Naive thymus-derived CD8-positive, alpha-beta T cell (primary cell): ENCODE measurements at places on chromosomes 11 and 22. TPM values are rescaled to one million over a fixed set of nuclear protein-coding genes. Genes with fewer than 3 reads are reported as not detected.

DNA sequence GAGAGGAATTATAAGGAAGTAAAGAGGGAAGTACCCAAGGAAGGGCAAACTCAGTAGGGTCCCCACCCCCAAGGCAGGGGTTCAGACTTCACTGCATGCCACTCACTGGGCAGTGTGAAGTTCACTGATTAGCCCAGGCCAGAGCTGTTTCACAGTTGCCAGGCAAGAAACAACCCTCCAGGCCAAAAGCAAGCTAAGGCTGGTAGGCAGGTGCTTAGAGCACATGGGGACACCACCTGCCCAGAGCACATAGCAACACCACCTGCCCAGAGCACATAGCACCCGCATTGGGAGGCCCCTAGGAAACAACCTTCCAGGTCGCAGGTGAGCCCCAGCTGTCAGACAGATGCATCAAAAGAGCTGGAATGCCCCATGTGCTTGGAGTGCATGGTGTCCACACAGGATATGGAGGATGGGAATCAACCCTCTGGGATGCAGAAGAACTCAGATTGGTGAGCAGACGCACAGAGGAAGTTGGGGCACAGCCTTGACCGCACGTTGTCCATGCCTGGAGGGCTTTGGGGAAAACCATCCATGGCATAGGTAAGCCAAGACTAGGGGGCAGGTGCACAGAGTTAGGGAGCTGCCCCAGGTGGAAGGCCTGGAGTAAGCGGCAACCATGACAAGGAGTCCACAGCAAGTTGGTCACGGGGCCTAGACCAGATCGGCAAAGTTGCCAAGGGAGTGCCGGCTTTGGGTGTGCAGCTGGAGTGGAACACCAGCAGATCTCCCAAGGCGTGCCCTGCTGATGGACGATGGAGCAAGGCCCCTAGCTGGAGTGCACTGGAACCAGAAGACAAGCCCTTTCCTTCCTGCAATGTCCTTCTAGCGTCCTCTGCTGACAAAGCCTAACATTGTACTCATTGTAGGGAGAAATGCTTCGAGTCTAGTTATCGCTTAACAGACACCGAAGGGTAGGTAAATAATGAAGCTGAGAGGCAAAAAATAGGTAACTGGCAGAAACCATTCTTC, 7.8 kb upstream of the TMEM216 start:
- no peak for DNase-seq

DNA sequence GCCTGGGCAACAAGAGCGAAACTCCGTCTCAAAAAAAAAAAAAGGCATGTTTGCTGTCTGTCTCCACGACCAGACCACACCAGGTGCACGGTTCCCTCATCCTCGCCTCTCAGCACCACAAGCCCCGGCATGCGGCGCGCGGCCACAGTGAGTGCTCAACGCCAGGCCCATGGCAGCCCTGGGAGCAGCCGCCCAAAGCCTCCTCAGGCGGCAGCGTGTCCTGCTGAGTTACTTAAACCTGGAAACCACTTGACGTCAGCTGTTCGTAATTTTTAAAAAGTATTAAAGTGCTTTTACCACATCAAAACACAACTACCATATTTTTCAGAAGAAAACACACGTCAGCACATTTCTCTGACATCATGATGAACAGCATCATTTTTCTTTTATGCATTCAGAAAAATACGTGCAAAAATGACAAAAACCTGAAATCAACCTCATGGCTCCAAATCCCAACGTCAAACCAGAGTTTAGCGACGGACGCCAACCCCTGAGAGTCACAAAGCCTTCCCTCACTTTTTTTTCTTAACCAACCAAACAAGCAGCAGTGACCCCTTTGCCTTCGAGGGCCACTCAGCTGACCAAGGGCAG, 2.1 kb downstream of the DEAF1 start:
- peak; percentile 89 for DNase-seq

DNA sequence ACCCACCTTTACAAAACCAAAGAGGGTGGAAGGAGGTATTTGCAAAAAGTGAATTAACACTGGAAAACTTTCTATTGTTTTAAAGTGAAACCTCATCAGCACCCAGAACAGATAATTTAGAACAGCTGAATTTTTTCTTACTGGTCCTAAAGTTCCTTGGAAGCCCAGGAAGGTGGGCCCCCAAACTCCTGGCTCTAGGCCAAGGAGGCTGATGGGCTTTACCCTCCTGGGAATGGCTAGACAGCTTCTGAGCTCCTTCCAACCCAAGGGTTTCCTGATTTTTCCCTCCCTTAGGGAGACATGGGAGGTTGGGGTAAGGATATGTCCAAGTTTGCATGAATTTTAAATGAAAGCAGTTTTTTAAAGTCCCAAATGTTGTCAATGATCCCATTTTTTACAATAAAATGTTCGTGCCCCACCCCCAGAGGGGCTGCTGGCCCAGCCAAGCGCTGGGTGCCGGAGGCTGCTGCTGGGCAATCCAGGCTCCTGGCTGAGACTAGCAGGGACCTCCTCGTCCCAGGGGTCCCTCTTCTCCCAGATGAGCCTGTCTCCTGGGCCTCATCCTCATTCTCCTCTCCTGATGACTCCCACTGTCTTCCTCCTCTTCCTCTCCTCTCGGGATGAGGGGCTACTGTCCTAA, 28.4 kb downstream of the RELT start:
- DNase-seq = no peak

- no peak for DNase-seq
These were observed 189.4 kb upstream of the NCAM1 start for GRCh38 chr11:112771851-112772250.

DNA sequence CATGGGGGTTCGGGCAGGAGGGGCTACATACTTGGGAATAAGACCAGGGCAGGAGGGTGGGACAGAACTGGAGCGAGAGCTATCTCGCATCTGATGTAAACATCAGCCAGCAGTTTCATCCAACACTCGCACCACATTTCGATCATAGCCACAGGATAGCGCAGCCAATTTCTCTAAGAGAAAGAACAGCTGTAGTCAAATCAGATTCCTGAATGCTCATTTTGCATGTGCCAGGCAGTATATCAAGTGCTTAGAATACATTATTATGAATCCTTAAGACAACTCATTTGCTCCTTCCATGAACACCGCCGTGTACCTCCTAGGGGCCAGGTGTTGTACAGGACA, 14.5 kb downstream of the DGCR2 start:
- DNase-seq = no peak

- DNase-seq = no peak
These were observed 25.8 kb downstream of the LARGE1 start for GRCh38 chr22:33894515-33894914.

GRCh38 chr11:34866375-34866774, 49.8 kb downstream of the APIP start:
- DNase-seq = no peak

DNA sequence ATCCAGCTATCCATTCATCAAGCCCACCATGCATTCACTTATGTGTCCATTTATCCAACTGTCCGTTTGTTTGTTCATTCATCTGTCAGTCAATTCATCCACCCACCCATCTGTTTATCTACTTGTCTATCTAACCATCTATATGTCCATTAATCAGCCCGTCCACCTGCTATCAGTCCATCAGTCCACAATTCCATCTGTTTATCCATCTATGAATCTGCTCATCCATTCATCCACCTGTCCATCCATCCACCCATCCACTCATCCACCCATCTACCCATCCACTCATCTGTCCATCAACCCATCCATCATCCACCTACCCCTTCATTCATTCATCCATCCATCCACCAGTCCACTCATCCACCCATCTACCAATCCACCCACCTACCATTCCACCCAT, 970 bp upstream of the SPI1 start:
- no peak for DNase-seq

DNA sequence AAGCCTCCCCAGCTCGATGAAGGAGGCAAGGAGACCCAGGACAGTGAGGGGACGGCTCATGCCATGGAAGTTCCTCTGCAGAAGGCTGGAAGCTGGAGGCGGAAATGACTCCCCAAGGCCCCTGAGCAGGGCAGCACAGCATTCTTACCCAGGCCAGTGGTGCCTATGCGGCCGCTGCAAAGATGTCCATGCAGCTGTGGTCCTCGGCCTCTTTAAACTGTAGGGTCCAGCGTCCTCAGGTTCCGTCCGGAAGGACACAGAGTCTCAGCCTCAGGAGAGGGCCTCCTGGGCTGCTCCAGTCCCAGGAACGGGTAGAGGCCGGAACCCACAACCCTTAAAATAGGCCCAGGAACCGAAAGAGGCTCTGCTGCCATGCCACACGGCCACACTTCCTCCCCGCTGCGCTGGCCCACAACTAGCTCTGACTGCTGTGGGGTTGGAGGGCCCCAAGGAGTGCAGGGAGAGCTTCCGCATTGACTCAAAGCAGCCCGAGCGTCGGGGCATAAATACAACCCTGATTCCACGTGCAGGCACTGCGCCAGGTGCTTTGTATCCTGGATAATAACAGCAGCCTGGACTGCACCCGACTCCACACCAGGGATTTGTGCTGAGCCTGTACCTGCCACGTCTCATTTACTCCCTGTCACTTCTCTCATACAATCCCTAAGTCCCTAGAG, 5.5 kb downstream of the KIAA0930 start:
- DNase-seq = no peak

DNA sequence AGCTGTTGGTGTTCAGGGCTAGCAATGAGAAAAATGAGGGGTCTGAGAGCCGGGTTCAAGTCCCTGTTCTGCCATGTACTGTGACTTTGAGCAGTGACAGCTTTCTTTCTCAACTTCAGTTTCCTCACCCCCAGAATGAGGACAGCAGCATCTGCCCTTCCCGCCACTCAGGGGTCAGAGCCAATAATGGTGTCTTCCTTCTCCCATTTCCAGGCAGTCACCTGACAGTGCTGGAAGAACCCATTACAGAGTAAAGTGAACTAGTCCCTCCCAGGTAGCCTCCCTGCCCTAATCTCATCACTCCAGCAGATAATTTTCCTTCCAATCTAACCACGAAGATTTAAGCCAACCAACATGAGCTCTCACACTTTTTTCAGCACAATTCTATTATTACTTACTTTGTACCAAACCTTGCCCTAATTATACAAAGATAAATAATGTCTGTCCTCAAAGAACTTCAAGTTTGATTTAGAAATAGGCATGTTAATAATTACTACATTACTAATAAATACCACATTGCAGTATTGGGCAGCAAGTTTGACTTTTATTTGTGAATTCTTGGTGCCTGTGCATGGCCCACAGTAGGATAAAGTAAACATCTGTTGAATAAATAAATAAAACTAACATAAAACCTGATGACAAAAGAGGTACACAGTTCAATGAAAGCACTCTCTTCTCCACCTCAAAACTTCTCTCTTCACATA, 61.0 kb downstream of the SERGEF start:
- no peak for DNase-seq

DNA sequence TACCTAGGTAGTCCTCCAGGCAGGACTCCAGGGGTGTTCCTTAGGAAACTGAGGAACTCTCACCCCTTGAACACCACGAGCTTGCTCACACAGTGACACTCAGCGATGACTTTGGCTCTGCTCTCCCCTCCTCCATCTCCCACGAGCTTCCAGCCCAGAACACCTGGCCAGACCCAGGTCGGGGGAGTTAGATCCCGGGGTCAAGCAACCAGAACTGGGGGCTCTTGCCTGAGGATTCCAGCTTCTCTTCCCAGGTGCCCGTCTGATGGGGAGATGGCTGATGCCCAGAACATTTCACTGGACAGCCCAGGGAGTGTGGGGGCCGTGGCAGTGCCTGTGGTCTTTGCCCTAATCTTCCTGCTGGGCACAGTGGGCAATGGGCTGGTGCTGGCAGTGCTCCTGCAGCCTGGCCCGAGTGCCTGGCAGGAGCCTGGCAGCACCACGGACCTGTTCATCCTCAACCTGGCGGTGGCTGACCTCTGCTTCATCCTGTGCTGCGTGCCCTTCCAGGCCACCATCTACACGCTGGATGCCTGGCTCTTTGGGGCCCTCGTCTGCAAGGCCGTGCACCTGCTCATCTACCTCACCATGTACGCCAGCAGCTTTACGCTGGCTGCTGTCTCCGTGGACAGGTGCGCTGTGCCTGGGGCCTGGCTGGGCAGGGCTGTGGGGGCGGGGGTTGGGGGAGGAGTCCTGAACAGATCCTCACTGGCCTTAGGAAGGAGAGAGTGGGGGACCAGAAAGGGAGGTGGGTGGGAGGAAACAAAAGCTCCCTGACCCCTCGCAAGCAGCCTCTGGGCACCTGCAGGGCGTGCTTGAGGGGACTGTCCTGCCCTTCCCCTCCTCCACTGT, at the start of gene GALR3:
Gene GALR3 (plus strand): TSS at position 249 of the 852 bp plus-strand sequence. CDS start 25 bp downstream, at position 274.
- DNase-seq = no peak

GRCh38 chr22:49705972-49706352, 121.7 kb downstream of the BRD1 start:
- no peak for DNase-seq

- DNase-seq = peak; percentile 76
These were observed 52.5 kb downstream of the TPCN2 start for GRCh38 chr11:69101115-69101791.

DNA sequence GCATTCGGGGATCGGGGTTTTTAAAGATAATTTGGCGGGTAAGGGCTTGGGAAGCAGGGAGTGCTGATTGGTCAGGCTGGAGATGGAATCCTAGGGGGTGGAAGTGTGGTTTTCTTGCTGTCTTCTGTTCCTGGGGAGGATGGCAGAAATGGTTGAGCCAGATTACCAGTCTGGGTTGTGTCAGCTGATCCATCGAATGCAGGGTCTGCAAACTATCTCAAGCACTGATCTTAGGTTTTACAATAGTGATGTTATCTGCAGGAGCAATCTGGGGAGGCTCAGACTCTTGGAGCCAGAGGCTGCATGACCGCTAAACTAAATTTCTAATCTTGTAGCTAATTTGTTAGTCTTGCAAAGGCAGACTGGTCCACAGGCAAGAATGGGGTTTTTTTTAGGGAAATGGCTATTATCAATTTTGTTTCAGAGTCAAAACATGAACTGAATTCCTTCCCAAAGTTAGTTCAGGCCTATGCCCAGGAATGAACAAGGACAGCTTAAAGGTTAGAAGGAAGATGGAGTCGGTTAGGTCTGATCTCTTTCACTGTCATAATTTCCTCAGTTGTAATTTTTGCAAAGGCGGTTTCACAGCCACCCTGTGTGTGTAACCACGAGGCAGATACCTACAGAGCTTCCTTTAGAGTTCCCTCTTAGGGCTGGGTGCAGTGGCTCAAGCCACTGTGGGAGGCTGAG, 10.2 kb downstream of the SCGB1A1 start:
- no peak for DNase-seq

- no peak for DNase-seq
These were observed 16.9 kb downstream of the SLC37A2 start for GRCh38 chr11:125079878-125080530.

DNA sequence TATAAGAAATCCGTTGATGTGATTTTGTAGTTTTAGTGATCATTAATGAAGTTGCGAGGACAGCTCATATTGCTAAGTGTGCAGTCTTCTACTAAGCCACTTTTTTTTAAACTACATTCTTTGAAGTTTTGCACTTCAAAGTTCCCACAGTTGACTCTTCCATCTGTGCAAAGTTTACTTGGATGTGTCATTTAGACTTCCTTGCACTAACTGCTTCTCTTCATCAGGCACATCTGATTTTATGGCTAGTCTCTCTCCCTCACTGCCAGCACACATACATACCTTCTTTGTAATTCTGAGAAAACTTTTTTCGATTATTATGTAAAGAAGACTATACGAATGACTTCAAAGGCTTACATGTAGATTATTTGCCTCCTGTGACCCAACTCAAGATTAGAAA, 250.0 kb downstream of the DYNC2H1 start:
- no peak for DNase-seq

- DNase-seq = no peak
These were observed 25.5 kb downstream of the TMPRSS13 start for GRCh38 chr11:117903505-117904382.

GRCh38 chr11:134583397-134583990, 171.5 kb upstream of the B3GAT1 start:
- DNase-seq = no peak

Gene RAB36
- total RNA-seq = 1.1 TPM

Gene ANKRD42
- total RNA-seq = 8.1 TPM

Gene MUC6
- not detected for total RNA-seq

Gene CABP4
- total RNA-seq = 3.7 TPM

Gene OR4D5
- total RNA-seq = not detected

Gene IL10RA
- total RNA-seq = 205 TPM

Gene MOGAT2
- total RNA-seq = not detected

Gene OR52E8
- total RNA-seq = not detected
